GM12892 (cell line): ENCODE measurements at places on chromosomes 2 and 18.

DNA sequence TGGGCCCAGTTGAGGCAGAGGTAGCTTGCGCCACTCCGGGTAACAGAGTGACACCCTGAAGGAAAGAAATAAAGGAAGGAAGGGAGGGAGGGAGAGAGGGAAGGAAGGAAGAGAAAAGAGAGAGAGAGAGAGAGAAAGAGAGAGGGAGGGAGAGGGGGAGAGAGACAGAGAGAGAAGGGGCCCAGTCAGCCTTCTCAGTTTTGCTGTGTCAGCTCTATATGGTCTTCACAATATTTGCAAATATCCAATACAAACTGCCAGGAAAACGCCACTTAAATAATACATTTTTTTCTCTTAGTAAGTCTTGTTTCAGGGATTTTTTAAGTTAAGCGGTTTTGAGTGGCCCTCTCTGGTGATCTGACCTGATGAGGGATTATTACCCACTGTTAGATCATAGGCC is 5.6 kb upstream of the CHMP1B start:
- DNase-seq = no peak

GRCh38 chr18:31551883-31552282 is 39.8 kb upstream of the TTR start:
- no peak for DNase-seq

DNA sequence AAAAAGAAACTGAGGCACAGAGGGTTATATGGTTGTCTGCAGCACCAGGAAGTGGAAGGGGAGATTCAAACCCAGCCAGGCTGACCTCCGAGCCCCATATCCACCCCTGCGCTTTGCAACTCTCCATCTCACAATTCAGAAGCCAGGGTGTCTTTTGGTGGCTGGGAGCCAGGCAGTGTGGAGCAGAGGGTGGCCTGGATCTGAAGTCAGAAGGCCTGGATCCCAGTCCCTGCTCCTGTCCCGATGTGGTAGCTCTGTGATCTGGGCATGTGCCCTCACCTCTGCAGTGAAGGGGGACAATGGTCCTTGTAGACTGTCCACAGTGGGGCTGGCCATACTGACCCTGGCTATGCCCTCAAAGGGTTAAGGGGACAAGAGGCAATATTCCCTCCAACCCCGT is 57.0 kb downstream of the CIB4 start:
- DNase-seq = no peak

GRCh38 chr2:96949701-96950350 is 36.6 kb downstream of the FAM178B start:
- no peak for DNase-seq

GRCh38 chr18:7901657-7902056 is 334.5 kb downstream of the PTPRM start:
- no peak for DNase-seq

DNA sequence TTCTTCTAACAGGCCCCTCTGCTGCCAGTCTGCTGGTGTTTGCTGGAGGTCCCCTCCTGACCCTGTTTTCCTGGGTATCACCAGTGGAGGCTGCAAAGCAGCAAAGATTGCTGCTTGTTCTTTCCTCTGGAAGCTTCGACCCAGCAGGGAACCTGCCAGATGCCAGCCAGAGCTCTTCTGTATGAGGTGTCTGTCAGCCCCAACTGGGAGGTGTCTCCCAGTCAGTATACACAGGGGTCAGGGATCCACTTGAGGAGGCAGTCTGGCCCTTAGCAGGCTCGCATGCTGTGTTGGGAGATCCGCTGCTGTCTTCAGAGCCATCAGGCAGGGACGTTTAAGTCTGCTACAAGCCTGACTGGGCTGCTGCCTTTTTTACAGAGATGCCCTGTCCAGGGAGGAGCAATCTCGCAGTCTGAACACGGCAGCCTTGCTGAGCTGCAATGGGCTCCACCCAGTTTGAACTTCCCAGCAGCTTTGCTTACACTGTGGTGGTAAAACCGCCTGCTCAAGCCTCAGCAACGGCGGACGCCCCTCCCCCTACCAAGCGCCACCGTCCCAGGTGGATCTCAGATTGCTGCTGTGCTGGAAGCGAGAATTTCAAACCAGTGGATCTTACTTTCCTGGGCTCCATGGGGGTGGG is 29.9 kb downstream of the CHCHD5 start:
- no peak for DNase-seq

DNA sequence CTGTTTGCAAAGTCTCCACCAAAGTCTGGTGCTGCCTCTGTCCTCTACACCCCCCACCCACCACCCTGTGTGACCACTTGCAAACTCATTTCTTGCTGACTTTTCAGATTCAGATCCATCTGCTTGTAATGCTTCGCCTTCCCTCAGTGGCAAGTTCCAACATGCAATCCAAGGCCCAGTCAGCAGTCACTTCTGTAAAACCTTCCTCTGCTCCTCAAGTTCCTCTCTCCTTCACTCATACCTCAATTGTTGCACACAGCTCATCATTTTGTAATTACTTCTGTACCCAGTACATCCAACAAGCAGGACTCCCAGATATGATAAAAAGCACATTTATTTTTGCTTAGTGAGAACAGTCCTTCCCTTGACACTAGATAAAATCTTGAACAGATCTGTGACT is 6.5 kb upstream of the LOXHD1 start:
- DNase-seq = no peak

DNA sequence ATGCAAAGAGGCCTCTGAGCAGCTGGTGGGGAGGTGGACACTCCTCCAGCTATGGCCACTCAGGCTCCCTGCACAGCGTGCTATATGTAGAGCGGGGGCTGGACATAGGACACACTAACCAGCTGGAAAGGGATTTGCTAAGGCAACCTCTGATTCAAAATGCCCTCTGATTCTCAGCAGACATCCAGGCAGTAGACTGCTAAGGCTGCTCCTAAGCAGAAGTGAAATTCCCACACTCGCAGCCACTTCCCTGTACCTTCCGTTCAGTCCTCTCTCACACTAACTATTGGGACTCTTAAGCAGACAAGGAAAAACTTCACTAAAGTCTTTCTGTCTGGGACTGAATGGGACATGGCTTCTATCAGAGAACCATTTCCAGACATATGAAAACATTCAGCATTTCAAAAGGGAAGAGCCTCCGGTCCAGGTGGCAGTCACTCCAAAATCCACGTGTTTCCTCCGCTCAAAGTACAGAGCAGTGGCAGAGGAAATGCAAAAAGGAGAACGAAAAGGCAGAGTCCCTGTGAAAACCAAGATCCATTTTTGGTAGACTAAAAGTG is 265.8 kb downstream of the TTC32 start:
- no peak for DNase-seq

DNA sequence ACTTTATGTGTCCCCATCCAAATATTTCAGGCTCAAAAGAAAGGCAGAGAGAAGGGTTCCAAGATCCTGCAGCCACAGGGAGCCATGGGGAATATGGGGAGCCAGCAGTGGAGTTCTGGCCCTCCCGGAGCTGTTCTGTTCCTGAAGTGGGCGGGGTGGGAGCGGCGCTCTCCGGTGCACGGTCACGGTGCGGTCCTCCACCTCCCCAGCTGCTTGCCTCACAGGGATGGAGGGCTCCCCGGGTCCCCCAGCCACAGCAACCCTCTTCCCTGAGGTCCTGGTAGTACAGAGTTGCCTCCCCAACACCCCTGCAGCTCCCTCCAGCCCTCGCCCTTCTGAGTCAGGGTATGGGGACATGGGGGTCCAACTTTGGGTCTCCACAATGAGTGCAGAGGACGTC is 26.2 kb upstream of the SNED1 start:
- no peak for DNase-seq

GRCh38 chr18:77701977-77702376 is 452.3 kb downstream of the GALR1 start:
- DNase-seq = no peak

DNA sequence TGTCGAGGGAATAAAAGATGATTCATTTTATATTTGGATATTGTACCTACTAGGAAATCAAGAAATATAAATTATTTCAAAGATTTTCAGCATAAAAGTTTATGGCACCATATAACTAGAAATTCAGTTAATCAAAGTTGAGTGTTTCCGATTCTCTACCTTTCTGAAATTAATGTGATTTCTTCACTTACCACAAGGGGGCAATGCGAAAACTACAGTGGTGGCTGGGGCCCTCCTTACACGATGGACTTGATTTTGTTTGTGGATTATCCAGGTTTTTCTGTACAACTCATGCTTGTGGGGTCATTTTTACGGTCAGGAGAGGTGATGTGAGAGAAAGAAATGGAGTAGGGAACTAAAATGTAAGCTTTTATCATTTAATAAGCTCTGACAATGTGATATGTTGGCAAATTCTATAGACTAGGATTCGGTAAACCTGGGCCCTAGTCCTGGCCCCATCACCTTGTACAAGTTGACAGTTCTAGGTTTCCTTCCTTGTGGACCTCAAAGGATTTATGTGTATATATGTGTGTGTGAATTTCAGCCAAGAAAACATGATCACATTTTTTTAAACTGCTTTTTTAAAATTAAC is 47.6 kb downstream of the G6PC2 start:
- no peak for DNase-seq

GRCh38 chr2:164911832-164912231 is 43.5 kb downstream of the SLC38A11 start:
- no peak for DNase-seq

- no peak for DNase-seq
Observed at GRCh38 chr2:134327367-134327766, 73.5 kb downstream of the MGAT5 start.

DNA sequence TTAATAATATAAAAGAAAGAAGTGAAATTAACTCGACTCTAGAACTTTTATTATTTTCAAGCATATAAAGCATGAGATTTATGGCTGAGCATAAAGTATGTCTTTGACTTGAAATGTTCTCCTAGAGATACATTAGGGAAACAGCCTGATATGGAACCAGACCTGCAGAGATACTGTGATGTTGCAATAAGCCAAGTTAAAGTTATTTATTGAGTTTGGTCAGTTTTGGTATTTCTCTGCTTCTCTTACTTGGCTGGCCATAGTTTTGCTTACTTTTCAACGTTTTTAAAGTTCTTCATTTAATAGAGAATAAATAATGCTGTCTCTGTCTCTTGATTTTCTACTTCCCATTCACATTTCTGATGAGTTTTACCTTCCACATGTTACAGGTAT is 76.0 kb downstream of the GFPT1 start:
- DNase-seq = no peak

DNA sequence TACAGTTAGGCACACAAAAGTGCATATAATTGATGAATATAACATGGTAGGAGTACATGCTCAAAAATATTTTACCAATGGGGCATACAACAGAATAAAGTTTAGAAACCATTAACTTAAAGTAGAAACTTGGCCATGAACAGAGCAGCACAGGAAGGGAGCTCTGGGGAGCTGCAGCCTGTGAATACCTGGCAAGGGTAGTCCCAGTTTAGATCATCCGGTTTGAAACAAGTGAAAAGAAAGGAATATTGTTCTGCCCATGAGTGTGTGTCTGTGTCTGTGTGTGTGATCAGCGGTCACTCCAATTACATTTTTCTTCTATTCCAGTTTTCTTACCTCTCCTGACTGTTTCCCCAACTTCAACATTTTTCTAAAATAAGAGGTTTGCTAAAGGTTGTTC is 233.0 kb downstream of the ALK start:
- no peak for DNase-seq

DNA sequence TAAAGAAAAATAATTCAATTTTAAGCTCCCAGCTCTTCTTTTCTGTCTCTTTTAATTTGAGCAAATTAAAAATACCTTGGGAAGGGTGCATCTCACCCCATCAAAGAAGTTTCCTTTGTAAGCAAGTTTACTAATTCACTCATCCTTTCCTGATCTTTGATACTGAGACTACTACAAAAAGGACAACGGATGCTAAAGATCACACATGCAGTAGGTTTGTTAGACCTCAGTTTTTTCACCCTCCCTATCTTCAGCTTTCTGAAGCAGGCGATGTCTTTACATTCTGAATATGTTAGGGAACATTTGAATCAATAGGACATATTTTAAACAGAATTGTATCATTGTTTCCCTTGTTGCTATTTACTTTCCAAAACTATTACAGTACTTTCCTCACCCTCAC is 6.0 kb upstream of the HNRNPLL start:
- DNase-seq = no peak

DNA sequence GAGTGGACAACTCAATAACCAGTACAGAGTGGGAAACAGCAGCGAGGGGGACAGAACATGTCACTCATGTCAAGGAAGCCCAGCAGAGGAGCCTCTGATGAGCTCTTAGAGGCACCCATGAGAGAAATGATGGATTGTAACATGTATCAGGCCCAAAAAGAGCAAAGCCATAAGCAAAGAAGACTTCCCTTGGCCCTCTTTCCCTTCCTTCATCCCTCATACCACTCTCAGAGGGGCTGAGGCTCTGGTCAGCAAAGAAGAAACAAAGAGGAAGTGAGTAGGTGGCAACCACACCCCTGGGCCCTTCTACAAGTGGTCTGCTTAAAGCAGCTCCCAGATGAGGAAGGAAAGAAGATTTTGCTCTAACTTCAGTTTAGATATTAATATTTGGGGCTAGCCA is 112.8 kb downstream of the CDC42EP3 start:
- no peak for DNase-seq

- no peak for DNase-seq
Observed at GRCh38 chr2:102094917-102095316, 47.6 kb upstream of the IL1R1 start.

GRCh38 chr18:28718696-28719095 is 541.8 kb upstream of the CDH2 start:
- no peak for DNase-seq

DNA sequence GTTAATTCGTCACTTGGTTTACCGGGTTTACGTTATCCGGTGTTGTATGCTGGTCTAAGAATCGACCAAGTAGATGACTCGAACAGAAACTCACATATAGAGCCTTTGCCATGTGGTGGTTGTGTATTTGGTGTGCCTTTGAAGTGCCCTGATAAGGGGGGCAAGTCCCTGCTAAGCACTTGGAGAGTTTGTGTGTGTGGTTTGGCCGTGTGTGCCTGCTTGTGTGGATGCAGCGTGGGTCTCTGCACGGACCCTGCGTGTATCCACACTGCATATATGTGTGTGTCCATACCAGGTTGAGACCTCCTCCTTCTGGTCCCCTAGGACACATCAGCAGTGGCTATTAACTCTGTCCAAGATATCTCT is 2.4 kb upstream of the CELF4 start:
- DNase-seq = no peak

- no peak for DNase-seq
Observed at GRCh38 chr18:3051718-3052410, 38.9 kb upstream of the LPIN2 start.

- no peak for DNase-seq
Observed at GRCh38 chr2:106996171-106996769, 110.3 kb upstream of the ST6GAL2 start.

DNA sequence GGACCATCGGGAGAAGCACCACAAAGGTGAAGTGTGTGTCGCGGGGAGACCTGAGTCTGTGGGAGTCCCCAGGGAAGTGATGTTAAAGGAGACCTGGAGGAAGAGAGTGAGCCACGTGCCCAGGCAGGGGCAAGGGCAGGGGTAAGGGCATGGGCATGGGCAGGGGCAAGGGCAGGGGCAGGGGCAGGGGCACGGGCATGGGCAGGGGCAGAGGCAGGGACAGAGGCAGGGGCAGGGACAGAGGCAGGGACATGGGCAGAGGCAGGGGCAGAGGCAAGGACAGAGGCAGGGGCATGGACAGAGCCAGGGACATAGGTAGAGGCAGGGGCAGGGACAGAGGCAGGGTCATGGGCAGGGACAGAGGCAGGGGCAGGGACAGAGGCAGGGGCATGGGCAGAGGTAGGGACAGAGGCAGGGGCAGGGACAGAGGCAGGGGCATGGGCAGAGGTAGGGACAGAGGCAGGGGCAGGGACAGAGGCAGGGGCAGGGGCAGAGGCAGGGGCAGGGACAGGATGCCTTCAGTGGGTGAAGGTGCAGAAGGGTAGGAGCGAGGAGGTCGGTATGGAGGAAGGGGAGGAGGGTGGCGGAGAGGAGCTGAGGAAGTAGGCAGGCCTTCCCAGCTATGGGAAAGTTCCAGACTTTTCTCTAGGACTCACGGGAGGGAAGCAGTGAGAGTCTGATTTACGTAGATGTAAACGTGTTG is 33.3 kb downstream of the NTSR2 start:
- no peak for DNase-seq
